Naive B cell (primary cell): ENCODE measurements at places on chromosomes 2 and 18. TPM values are rescaled to one million over a fixed set of nuclear protein-coding genes. Genes with fewer than 3 reads are reported as not detected.

Gene CELF4
- 0.24 TPM for polyA plus RNA-seq

Gene EVX2
- polyA plus RNA-seq = not detected

Gene HOXD13
- not detected for polyA plus RNA-seq

Gene MRO
- not detected for polyA plus RNA-seq

DNA sequence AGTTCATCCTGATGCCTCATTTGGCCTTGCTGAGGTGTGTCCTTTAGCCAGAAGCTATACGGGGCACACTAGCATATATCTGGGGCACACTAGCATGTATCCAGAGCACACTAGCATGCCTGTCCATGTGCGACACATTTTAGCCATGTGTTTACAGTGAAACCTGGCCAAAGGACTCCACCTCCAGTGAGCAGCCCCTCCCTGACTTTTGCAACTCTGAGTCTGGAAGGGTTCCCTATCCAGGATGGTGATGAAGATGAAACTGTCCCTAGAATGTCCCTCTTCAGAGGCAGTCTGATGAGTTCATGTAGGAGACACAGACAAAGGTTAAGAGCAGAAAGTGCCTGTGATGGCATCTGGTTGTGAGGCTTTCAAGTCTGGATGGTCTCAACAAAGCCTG, 61.4 kb upstream of the LGALSL start:
- DNase-seq = no peak

DNA sequence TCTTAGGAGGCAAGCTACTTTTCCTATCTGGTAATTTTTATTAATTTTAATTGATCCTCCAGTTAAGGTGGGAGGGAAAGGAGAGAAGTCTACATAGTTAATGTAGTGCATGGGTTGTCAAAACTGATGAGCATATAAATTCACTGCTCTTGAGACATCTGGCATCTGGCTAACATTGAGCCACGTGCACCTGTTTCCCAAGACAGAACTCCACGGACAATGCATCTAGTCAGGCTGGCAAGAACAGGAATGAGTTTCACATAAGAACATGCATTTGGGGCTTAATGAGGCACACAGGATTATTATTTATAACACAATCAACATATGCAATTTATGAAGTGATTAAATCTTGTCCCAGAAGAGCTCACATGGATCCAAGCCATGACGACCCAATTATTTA, 16.2 kb upstream of the RAB1A start:
- no peak for DNase-seq

DNA sequence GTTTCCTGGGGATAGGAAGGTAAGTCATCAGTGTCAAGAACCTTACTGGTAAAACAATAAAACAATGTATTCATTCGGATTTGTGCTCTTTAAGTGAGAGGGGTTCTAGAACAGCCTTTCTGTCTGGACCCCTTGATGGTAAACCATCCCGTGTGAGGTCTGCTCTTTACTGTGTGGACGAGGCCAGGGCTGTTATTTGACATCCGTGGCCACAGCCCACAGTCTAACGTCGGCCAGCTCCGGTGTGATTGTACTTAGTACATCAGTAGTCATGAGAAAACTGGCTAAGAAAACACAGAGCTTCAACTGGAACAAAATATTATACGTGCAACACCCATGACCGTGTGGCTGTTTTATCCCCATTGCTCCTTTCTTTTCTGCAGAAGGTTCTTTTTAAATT, 62.0 kb downstream of the SLC35F5 start:
- no peak for DNase-seq

DNA sequence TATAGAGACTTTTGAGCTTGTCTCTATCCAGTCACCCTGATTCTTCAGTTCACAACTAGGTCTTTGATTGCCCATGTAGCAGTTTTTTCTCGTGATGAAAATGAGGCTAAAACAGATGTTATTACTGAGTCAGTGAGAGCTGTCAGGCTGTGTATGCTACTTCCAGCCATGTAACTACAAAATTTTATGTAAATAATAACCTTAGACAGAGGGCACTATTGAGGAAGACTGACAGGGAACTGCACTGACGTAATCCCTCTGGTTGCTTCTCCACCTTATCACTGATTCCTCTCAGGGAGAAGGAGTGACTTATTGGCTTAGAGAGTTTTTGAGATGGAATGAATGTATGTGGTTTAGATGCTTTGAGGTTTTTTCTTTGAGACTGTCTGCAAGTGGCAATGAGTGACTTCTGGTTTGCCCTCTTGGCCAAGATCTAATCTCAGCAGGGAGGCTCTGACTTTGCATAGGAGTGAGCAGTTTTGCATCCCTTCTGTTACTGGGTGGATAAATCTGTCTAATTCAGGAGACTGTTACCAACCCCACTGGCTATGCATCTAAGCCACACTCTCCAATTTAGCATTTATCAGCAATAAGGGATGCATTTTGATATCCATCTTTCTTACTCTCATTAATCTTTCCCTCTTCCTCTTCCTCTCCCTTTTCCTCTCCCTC, 555.2 kb upstream of the FANCL start:
- DNase-seq = no peak
